HepG2 (cell line): ENCODE measurements at places on chromosomes 4 and X. TPM values are rescaled to one million over a fixed set of nuclear protein-coding genes. Genes with fewer than 3 reads are reported as not detected.

DNA sequence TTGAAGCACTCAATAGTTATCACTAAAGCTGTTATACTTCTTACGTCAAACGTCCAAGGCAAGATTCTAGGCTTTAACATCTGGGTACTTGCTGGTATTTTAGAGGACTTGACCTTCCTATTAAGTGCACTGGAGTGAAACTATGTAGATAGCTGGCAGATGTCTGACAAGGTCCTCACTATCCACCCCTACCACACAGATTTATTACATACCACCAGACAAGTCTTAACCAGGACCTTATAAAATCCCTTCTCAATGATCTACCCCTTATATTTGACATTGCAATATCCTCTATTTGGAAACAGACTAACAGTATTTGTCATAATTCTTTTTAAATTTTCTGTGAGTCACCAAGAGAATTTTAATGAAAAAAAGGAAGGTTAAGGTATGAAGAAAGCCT lies 78.8 kb downstream of the PDGFC start:
- no peak for DNase-seq

DNA sequence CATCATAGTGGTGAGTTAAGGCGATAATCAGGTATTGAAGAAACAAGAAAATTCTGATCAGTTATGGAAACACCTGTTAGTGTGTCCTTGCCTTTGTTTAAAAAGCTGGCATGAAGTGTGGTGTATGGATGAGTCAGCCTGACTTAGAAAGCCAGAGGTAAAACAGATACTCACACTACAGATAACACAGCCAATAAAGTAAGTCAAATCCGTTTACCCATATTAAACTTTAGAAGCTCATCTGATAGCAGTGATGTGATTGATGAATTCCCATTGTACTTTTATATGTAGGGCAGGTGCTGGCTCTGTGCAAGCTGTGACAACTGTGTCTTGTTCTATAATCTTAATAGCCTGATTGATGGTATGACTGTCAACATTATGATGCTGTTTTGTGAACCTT lies 1392.7 kb upstream of the IGFBP7 start:
- no peak for DNase-seq

- no peak for DNase-seq
Observed at GRCh38 chrX:97714072-97714471, 830.4 kb downstream of the RPA4 start.

FAM184B gene
- not detected in 2 replicates for total RNA-seq

DNA sequence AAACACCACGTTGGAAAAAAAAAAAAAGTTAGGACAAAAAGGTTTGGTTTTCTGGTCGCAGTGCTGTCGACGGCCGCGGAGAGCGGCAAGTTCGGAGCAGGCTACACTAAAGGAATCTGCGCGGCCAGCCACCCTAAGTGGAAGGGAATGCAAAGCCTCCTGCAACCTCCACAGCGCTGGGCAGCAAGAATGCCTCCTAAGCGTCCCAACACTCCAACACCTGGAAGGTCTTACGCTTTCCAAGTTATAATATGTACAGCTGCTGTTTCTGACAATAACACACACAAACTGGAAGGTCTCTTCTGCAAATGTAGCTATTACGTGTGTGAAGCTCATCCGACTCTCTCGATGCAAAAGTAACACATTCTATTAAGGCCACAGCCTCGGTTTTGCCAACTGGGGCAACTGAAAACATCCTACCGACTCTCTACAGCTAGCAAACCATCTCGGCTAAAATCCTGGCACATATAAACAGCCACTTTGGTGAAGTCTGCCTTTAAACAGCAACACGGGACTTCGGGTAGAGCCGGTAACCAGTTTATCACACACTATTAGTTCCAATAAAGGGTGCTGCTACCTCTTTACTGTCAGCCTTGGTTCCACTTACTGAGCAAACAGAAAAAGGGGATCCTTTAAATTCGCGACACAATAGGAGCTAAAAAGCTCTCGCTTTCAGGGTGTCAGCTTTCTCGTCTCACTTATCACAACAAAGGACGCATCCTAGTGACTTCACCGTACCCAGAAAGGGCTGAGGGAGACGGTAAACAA lies 895 bp downstream of the SMIM14 start:
- peak; percentile 64 for DNase-seq

KLF8 gene
- total RNA-seq: not detected in 2 replicates

DNA sequence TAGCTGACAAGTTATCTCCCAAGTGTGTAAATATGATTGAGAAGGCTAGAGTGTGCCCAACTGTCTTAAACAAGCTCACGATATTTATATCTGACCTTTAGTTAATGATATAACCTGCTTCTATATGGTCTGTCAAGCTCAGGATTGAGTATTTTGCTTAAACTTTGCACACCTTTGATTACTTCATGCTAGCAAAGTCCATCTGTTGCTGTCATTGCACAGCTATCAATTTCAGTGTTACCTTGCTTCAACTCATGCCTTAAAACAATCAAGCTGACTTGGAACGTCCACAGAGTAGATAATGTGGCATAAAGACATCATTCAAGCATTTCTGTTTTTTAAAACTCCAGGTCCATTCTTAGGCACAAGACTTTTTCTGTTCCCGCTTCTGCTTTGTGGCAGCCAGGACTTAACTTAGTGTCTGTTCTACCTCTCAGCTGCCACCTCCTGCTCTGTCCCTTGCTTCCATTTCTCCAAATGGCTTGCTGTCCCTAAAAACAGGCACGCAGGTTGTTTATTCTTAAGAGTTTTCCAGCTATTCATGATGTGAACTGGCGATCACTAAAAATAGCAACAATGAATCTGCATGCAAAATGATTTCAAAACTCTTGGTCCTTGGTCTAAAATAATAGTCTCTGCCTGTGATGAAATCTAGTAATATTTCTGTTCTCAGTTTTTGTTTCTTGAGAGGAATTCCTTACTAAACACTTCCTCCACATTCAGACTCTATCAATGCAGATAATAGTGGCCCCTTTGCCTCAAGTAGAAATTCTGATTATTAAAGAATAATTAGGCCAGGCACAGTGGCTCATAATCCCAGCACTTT lies 16.3 kb upstream of the NEIL3 start:
- no peak for DNase-seq
